Breast epithelium (tissue), 4 donors: ENCODE measurements at places on chromosomes 6 and 20.

DNA sequence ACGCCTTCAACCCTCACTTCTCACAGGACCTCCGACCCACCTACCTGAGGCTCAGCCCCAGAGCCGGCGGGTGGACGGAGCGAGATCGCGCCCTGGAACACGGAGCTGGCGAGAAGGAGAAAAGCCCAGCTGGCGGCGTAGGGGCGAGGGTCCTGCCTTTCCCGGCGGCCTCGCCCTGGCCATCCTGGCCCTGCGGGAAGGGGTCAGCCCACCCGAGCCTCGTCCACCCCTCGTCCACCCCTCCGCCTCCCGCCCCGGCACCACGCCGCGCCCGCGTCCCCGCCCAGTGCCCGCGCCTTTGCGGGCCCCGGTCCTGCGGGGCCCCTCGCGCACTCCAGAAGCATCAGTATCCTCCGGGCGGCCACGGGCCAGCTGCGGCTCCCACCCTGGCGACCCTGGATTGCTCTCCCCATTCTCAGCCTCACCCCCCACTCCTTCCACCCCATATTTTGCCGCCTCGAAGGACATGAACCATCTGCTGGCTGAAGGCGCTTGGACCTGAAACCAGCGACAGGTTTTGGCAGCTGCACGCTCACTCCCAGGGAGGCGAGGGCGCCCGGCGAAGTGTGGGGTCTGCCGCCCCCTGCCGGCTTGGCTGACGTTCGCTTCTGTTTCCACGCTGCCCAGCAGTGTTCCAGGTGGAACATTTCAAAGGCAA lies 65.1 kb downstream of the PLG start:
- DNase-seq, result peak; percentile 50

- DNase-seq, result no peak
These were observed 43.4 kb upstream of the RNF144B start for GRCh38 chr6:18343741-18344140.

DNA sequence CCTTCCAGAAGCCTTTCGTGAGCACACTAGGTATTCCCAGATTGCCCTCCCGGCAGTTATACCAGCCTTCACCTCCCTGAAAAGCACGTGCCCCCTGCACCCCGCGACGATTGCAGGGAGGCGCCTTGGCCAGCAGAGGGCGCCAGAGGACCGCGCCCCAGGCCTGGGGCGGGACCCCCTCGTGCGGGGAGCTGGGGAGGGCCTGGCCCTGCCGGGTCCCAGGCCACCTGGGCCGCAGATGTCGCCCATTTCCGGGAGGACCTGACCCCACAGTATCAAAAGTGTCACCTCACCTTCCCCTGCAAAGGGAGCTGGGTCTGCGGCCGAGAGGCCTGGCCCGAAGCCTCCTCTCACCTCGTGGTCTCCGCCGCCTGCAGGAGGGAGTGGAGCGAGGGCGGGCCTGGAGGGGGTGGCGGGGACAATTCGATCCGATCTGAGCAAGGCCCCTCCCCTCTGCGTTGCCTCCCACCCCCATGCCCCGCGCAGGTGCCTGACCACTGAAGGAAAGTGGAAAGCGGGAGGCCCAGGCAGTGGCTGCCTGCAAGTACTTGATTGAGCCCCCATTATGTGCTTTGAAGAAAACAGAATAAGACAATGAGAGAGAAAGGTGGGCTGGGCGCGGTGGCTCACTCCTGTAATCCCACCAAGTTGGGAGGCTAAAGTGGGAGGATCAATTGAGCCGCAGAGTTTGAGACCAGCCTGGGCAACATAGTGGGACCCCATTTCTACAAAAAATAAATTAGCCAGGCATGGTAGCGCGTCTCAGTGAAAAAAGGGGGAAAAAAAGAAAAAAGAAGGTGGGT lies 3.5 kb upstream of the SNAI1 start:
- DNase-seq, result no peak

- DNase-seq, result no peak
These were observed 81.2 kb downstream of the PDE7B start for GRCh38 chr6:135932651-135933050.

DNA sequence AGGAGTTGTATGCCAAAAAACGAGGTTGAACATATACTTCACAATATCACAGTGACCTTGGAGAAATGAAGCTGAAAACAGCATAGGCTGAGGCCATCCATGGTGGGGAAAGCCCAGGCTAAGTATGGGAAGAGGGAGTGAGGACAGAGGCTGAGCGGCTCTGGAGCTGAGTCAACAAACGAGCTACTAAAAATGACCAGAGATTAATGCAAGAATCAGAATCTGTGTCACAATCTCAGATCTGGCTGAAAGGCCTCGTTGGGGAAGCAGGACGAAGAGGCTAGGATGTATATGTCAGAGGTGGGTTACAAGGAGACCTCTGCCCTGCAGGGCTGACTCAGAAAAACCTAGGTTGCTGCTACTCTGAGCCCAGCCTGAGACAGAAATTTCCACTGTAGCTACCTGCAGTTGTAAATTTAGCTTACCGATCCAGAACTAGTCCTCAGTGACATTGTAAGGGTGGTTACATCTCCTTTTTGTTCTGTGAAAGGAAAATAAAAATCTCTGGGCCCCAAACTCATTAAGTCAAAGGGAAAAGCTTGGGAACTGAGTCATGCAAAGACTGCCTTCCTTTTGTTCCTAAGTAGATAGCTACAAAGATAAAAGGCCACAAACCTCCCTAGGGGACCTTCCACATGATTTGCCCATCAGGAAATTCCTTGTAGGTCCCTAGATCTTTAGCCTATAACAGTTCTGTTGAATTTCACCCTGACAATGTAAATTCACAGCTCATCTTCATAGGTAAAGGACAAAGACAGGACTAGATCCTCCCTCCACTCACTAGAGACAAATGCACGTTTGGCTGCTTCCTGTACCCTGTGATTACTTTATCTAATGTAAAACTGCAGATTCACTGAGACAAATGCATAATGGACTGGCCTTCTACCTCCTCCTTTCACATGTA lies 8.5 kb upstream of the TUBB2A start:
- DNase-seq, result no peak

DNA sequence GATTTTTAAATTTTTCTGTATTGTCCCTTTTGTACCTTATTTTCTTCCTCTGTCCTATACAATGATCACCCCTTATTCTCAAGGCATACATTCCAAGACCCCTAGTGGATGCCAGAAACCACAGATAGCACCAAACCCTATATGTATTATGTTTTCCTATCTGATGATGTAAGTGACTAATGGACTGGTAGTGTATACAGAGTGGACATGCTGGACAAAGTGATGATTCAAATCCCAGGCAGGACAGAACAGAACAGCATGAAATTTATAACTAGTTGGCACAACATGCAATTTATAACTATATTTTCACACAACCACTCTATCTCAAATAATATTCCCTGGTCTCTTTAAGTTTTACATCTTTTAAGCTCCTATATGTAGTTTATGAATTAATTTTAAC lies 205.6 kb upstream of the FLRT3 start:
- DNase-seq, result no peak

DNA sequence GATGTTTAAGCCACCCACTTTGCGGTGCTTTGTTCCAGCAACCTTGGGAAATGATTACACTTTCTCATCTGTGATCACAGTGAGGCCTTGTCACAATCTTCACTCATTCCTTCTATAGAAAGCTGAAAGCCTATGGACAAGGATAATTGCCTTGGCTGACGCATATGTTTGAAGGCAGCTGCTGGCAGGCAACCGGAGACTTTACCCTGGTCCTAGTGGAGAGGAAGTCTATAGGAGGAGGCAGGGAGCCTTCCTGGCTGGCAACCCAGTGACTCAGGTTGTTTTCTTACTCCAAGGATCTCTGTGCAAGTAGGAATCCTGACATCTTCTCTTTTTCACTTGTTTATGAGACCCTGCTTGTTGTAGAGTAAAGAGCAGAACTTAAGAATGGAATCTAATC lies 34.1 kb upstream of the ESR1 start:
- DNase-seq, result no peak

DNA sequence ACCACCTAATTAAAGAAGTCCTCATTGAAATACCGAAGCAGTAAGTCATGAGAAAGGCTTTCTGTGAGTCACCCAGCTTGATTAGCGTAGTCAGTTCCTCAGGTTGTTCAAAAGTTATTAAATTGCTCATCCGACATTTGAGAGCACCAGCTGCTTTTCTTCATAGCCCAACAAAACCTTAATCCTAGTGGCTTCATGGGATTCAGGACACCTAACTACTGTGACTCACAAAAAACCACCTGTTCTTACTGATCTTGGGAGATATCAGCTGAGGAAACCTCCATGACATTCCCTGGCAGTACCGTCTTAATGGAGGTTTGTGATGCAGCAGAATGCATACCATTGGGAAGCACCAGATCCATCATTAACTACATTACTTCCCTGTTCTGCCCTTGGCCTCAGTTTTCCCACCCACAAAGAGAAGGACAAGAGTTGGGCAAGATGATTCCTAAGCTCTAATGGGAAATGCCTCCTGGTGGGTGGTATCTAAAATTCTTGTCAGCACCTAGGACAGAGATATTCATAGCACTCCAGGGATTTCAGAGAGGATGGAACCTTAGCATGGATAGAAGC lies 103.8 kb downstream of the KHDC1L start:
- no peak for DNase-seq

DNA sequence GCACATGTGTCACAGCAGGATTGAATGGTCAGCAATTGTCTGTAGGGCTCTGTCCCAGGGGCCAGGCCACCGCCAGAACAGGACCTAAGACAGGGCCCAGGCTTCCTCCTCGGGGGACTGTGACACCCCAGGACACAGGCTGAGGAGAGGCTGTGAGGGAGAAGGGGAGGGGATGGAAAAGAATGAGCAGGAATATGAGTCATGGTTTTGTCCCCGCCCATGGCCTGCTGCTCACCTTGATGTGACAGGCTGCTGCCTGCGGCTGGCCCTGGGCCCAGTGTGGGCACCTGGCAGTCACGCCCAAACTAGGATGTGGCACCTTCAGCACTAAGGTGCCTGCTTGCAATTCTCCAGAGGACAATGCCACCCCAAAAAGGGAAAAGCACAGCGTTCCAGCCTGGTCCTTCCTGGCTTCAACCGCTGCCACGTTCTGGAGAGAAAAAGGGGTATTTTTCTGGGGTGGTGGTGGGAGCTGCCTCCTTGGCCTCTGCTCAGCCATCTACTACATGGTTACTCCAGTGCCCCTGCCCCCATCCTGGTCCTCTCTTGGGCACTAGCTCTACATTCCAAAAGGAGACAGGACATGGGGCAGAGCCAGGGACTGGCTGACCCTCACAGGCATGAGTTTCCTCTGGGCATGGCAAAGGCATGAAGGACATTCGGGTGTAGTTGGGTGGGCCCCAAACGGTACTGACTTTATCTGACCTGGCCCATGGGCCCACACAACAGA lies 93.4 kb downstream of the SLC22A23 start:
- DNase-seq, result peak; percentile 96

- DNase-seq, result no peak
These were observed 88.9 kb upstream of the ELOVL5 start for GRCh38 chr6:53437557-53438202.

DNA sequence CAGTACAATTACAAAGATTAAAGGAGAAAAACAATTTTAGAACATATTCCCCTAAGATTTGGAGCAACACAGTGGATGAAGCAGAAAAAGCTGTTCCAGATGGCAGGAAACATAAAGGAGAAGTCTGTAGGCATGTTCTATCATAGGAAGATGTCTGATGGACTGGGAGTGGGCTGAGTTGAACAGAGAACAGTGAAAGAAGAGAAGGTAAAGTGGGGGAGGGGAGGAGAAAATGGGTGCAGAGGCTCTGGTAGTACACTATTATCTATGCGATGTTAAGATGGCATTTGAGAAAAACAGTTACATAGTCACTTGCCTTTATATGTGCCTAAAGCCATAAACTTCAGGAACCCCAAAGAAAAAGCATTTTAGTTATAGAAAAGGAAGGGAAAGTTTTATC lies 4.2 kb upstream of the PHIP start:
- DNase-seq, result no peak

GRCh38 chr20:17572034-17572638 lies 2.3 kb downstream of the DSTN start:
- no peak for DNase-seq

GRCh38 chr20:10635476-10636208 lies 38.2 kb downstream of the JAG1 start:
- no peak for DNase-seq

DNA sequence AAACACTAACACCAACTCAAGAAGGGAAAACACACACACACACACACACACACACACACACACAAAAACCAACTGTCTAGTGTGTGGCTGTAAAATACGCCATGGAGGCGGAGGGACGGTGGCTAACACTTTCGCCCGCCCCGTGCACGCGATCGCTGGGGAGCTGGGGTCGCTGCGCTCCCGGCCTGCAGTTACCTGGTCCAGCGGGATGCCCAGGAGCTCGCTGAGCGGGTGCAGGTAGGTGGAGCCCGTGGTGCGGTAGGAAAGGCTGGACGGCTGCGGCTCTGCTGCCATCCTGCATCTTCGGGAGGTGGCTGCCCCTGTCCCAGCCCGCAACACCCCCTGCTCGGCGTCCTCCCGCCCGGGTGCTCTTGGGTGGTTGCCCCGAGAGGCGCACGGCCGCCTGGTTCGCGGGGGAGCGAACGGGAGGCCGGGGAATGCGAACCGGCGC lies 303 bp downstream of the MBOAT1 start:
- DNase-seq, result peak; percentile 32

- no peak for DNase-seq
These were observed 20.1 kb upstream of the BCAS1 start for GRCh38 chr20:54090230-54091119.
